SK-N-DZ (cell line): ENCODE measurements at places on chromosomes 16 and 17.

DNA sequence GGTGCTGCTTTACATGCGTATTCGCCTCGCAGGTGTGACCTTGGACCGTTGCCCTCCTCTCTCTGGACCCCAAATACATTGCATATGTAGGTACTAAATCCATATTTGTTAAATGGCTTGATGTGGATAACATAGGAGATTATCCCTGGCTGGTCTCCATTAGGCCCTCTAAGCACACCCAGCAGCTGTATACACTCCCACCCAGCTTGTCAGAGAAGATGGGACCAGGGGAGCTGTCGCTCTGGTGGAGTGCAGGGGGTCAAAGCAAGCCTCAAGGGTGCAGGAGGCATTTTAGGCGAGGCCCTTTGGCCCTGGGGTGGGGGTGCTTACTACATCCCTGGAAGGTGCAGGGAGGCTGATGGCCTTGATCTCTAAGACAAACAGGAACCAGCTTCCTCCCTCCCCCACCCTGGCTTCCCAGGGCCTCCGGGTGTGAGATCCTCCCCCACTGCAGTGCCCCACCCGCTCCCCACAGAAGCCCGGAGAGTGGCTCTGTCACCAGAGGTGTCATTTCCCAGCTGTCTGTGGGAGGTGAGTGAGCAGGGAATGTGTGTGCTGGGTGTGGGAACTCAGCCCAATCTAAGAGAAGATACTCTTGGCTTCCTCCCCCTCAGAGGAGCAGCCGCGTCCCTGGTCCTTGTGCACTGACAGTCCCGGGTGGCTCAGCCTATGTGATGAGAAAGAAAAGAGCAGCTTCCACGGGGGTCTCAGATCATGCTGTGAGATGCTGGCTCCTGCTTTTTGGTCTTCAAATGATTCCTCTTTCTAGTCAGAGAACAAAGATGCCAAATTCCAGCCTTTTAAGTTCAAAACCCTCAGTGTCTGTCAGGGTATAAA lies 1.4 kb upstream of the VAMP2 start:
- peak; percentile 54 for DNase-seq

DNA sequence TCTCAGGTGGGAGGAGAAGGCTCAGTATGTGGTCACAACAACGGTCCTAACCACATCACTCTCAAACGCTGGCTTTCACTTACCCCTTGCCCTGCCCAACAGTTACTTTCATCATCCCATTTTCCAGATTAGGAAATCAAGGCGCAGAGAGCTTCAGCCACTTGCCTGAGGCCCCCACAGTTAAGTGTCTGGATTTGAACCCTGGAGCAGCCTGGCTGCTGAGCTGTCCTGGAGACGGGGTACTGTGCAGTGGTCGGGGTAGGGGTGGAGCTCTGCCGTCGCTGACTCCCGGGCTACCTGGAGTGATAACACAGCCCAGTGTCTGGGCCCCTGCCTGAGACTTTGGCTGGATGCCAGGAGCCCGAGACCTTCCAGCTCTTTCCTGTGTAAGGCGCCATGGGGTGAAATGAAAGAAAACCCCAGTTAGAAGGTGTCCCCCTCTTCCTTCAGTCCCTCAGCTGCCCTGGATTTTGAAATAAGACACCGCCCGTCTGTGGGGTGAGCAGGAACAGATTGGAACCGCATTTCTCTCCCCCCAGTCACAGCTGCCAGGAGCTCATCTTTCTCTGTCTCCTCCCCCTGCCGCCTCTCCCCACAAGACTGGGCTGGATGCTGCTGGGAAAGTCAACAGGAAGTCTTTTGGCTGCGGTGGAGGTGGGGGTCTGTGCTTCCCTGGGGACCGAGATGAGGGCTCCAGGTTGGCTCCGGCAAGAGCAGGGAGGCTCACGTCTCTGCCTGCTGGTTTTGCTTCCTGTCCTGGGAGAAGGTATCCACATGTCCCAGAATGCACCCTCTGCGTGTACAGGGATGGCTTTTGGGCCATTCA lies 280.2 kb downstream of the SEC14L1 start:
- DNase-seq, result peak; percentile 82

DNA sequence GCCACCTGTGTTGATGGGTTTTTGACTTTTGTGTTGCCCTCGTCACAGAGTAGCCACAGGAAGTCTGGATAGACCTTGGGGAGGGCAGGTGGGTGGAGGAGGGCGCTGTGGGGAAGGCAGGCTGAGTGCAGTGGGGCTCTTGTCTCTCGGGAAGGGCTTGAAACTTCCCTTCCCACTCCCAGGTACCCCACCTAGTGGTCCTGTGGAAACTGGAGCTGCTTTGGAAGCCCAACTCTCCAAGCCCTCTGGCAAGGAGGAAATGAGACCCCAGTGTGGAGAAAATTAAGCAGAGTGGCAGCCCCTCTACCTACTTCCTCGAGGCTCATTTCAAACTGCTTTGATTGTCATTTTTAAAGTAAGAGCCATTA lies 9.2 kb downstream of the CA5A start:
- DNase-seq, result no peak

GRCh38 chr17:50355336-50355700 lies 9.4 kb downstream of the XYLT2 start:
- no peak for DNase-seq

DNA sequence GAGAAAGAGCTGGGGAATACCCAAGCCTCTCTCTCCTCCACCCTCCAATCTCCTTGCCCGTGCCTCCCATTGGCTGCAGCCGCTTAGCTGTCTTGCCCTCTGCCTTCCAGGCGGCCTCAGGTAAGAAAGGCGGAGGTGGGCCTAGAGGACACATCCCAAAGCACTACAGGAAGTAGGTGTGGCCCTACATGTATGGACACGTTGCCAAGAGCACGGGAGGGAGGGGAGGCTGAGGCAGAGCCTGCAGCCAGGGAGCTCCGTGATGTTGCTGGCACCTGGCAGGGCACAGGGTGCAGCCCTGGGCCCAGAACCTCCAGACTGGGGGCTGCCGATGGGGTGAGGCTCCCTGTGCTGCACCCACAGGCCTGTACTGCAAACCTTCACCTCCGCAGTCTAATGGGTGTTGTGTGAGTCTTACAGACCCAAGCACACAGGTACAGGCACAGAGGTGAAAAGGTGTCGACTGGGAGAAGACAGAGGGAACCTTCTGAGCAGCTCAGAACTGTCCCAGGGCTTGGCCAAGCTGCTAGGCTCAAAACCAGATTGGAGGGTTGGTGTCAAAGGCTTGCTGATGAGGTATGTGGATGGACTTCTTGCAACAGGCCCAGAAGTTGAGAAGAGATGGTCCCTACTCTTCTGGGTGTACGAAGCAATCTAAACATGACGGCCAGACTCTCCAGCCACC lies 23.5 kb upstream of the FOXK2 start:
- DNase-seq, result no peak

DNA sequence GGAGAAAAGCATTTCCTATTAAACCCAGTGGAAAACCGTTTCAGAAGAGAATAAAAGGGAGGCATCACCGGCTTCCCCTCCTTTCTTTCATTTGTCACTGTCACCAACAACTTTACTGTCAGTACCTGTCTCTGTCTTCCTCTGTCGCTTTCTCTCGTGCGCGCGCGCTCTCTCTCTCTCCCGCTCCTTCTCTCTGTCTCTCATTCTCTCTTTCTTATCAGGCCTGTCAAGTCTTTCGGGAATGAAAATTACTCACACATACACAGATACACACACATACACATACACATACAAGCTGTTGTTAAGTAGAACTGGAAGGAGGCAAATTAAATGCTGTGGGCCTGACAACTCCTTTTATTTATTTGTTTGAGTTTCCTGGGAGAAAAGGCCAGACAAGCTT lies 17.6 kb downstream of the MYOCD start:
- DNase-seq, result no peak

DNA sequence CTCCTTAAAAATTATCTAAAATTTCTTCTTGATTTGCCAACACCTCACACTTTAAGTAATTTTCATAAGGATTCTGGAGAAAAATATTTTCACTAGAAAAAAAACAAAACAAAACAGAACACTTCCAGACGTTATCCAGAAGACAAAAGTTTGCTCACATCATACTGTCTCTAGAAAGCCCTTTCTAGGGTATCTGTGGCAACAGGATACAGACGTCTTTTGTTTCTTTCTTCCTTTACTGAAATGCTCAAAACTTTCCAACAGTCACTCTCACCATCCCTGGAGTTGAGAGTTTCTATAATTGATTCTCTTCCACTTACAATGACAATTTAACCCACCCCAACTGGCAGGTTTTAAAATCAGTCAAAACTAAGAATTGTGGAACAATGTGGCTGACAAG lies 2.6 kb downstream of the ZC3H7A start:
- DNase-seq, result no peak

GRCh38 chr16:26058326-26058725 lies 366.6 kb downstream of the HS3ST4 start:
- DNase-seq, result no peak

DNA sequence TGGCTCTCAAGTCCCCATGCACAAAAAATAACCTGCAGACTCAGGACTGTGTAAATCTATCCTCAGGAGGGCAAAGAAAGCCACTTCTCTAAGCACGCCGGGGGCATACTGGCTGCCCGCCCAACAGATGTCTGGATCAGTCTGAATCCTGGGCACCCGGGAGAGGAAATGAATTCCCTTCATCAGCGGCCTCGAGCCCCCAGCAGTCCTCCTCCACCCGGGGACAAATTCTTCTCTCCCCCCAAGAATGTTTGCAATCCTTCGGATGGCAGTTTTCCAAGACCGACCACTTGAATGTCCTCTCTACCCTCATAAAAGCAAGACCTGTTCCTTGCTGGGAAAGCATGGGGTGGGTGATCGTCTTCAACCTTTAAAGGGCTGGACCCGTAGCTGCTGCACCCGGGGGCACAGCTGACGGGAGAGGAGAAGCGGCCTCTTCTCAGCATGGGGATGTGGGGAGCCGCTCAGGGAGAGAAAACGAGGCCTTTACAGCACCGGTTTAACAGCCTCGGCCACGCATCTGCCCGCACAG lies 9.4 kb upstream of the MAP2K3 start:
- DNase-seq, result no peak

DNA sequence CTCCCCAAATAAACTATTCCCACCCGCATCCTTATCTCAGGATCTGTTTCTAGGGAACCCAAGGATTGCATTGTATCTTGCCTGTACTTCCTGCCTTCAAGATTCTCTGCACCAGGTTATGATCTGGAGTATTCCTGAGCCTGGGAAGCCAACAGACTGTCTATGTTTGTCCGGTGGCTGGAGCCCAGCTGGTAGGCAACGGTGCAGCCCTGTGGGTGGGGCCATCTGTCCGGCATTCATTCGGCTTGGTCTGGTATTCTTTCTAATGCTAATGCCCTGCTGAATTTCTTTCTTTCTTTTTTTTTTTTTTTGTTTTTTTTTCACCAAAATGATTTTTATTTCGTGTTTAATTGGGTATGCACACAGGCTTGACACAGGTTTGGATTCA lies 20.7 kb upstream of the TVP23A start:
- DNase-seq, result no peak

DNA sequence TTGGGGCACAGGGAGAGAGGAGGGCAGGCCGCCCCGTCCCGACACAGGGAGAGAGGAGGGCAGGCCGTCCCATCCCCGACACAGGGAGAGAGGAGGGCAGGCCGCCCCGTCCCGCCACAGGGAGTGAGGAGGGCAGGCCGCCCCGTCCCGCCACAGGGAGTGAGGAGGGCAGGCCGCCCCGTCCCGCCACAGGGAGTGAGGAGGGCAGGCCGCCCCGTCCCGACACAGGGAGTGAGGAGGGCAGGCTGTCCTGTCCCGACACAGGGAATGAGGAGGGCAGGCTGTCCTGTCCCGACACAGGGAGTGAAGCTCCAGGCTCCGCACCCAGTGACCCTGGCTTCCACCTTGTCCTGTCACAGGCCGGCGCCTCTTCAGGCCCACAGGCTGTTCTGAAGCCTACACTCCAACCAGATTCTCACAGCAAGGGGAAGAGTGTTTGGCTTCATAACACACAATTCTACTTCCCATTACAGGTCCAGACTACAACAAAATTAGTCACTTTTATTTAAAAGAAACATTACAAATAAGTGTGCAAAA lies 34.1 kb downstream of the WDR45B start:
- no peak for DNase-seq

GRCh38 chr16:9077091-9077809 lies 14.2 kb upstream of the HAPSTR1 start:
- peak; percentile 25 for DNase-seq

- DNase-seq, result no peak
These were observed 34.7 kb upstream of the AKAP1 start for GRCh38 chr17:57050306-57050705.

DNA sequence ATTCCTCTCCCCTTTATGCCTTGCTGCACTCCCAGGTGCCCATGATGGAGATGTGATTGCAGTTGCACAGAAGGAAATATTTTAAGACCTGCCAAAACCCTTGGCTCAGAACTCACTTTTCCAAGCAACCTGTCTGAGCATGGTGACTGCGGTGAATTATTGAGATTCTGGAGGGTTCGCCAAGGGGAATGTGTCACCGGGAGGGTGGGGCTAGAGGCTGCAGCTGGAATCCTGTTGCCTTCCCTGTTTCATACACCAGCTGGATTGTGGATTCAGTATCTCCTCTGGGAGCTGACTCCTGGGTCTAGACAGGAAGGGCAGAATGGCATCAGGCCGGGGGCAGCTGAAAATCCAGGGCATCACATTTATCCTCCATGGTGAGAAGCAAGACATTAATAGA lies 527.2 kb downstream of the TMEM114 start:
- no peak for DNase-seq

DNA sequence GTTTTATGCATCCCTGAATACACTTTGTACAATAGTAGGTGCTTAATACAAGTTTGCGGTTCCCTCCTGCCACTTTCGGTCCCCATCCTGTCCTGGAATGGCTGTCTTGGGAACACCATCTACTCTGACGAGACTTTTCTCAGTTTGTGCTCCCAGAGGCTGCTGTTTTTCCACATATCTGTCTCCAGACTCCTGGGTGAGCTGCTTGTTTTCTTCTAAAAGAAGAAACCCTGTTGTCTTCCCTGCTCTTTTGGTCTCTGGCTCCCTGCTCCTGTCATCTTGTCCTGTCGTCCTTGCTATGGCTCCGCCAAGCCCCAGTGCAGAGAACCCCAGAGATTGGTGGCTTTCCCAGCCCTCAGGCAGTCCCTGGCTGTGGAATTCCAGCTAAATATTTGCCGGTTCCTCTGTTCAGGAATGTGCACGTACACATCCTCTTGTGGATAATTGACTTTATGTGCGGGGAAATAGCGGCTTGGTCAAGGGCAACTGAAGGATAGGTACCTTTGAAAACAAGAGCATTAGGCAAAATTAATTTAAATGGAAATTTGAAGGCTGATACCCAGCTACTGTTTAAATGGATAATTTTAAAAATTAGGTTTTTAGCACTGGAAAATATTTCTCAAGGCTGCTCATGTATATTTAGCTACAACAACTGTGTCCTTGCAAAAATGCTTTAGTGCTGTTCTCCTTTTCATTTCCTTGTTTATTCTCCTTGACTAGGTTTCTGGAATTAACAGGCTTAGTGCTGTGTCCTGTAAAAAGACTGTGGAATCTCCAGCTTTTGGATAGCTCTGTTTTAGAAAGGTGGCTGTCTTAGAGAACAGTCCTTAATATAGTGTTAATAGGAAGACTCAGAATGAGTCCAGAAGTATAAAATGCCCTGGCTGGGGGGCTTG lies 50.2 kb upstream of the SLC12A3 start:
- no peak for DNase-seq

GRCh38 chr16:58518083-58518979 lies 3.0 kb downstream of the SETD6 start:
- no peak for DNase-seq

DNA sequence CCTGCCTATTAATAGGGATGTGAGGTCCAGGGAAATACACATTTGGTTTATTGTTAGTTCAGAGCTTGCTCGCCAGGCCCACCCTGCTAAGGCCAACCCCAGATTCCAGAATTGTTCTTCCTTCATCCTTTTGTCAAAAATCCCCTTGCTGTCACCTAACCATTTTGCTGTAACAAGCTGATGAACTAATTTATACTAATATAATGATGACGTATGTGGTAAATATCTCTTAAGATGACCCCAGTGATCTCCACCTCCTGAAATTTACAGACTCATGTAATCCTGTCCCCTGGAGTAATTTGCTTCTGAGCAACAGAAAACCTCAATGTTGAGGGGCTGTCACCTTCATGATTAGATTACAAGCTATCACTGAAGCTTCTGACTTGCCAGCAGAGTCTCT lies 236.3 kb upstream of the N4BP1 start:
- DNase-seq, result no peak
